NCI-H526 treated with DMSO at 0.1 percent for 48 hours (cell line): ENCODE measurements at places on chromosomes 12 and 14.

DNA sequence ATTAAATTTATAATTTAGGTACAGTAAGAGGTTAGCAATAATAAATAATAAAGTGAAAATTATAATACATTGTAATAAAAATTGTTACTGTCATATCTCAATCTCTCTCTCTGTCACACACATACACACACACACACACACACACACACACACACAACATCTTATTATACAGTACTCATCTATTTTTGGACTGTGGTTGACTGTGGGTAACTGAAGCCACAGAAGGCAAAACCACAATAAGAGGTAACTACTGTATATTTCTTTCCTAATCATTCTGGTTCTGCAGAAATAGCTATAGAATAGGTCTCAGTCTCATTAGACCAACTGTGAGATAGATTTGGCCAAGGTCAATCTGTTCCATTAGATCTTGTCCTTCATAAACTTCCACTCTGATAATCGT lies 33.1 kb upstream of the PTPRO start:
- DNase-seq: no peak

GRCh38 chr12:127130506-127131124 lies 1136.4 kb upstream of the TMEM132C start:
- no peak for DNase-seq

GRCh38 chr12:117466677-117467362 lies 105.4 kb upstream of the NOS1 start:
- DNase-seq: no peak

GRCh38 chr12:102498471-102498870 lies 18.1 kb upstream of the IGF1 start:
- DNase-seq: no peak

GRCh38 chr12:58504143-58504938 lies 416.0 kb downstream of the LRIG3 start:
- DNase-seq: no peak

DNA sequence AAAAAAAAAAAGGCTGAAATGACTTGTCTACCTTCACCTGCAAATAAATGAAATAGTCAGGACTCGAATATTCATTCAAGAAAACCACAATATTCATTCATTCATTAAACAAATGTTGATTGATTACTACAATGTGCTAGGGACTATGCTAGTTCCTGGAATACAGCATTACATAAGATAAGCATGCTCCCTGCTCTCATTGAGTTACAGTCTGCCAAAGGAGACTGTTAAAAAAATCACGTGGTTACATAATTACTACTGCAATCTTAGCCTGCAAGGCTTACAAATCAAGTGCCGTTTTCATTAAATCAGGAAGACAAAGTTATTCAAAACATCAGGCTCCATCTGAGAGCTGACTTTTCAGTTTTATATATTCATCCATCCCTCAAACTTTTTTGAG lies 70.4 kb upstream of the RIC8B start:
- DNase-seq: no peak

GRCh38 chr14:90045616-90046015 lies 16.2 kb upstream of the KCNK13 start:
- no peak for DNase-seq

- DNase-seq: no peak
Measured at GRCh38 chr12:1688086-1688710, 2.7 kb upstream of the ADIPOR2 start.

DNA sequence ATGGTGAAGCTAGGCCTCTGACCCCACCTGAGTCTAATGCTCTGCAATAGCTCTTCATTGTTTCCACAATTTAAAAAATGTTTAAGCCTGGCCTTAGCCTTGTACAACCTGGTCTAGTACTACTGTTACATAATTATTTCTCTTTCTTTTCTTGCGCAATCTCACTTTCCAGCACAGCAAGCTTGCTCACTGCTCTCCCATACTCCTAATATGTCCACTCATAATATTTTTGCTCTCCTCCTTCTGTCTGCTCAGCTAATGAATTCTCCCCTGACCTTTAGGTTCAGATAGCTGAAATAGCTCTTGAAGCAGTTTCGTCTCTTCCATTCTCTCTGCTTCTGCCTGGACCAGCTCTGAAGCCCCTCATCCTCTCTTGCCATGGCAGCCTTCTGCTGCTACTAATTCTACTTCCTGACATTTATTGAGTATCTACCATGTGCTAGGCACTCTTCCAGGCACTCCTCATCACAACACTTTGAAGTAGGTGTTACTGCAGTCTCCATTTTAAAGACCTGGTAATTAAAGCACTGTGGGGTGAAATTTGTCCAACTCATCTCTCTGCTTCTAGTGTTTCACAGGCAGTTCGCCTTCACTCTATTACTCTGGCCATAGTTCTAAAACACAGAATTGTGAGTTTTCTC lies 2.8 kb upstream of the SLC48A1 start:
- no peak for DNase-seq

GRCh38 chr14:54567224-54567638 lies 303 bp downstream of the SAMD4A start:
- DNase-seq: no peak

GRCh38 chr12:47744005-47744651 lies 14.6 kb downstream of the RAPGEF3 start:
- peak; percentile 71 for DNase-seq
